ENCODE measurements at places on chromosomes 6 and 20.

GRCh38 chr6:122753688-122754056 lies 25.8 kb upstream of the FABP7 start:
- no peak for DNase-seq

GRCh38 chr6:37277001-37277409 lies 19.1 kb upstream of the TMEM217 start:
- no peak for DNase-seq

- DNase-seq: no peak
Measured at GRCh38 chr6:144564202-144564601, 279.1 kb downstream of the UTRN start.

DNA sequence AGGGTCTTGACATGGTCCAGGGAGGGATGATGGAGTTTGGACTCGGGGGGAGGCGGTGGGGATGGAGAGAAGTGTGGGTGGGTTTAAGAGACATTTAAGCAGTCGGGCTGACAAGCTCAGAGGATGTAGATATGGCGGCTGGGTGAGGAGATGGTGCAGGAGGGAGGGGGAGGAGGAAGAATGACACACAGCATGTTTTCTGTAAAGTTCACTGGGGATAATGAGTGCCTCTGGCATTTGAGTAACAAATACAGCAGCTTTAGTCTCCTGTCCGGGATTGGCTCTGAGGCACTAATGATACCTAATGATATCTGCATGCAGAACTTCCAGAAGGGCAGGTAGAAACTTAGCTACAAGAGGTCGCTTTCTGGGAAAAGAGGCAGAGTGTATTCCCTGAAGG lies 107.8 kb downstream of the DHX35 start:
- no peak for DNase-seq

Data from central memory CD8-positive, alpha-beta T cell (primary cell).